ENCODE measurements at places on chromosomes 6 and 20.

DNA sequence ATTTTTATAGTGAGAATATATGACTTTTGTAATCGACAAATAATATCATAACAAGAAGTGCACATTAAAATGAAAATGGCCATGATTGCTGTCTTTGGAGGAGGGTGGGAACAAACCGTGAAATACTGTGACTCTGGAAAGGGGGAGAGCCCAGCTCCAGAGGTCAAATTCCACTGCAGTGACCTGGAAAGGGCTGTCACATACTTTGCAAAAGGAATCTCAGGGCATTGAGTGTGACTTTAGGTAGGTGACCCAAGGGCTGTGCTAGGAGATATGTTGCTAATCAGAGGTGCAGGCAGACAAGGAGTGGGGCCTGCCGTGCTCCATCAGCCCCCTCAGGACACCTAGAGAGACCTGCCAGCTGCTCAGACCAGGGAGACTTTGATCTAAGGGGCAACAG, 28.1 kb upstream of the BMP7 start:
- no peak for DNase-seq

- DNase-seq, result no peak
These were observed 3.0 kb upstream of the TGM2 start for GRCh38 chr20:38167851-38168760.

- no peak for DNase-seq
These were observed 6.2 kb upstream of the DDX43 start for GRCh38 chr6:73388433-73388799.

DNA sequence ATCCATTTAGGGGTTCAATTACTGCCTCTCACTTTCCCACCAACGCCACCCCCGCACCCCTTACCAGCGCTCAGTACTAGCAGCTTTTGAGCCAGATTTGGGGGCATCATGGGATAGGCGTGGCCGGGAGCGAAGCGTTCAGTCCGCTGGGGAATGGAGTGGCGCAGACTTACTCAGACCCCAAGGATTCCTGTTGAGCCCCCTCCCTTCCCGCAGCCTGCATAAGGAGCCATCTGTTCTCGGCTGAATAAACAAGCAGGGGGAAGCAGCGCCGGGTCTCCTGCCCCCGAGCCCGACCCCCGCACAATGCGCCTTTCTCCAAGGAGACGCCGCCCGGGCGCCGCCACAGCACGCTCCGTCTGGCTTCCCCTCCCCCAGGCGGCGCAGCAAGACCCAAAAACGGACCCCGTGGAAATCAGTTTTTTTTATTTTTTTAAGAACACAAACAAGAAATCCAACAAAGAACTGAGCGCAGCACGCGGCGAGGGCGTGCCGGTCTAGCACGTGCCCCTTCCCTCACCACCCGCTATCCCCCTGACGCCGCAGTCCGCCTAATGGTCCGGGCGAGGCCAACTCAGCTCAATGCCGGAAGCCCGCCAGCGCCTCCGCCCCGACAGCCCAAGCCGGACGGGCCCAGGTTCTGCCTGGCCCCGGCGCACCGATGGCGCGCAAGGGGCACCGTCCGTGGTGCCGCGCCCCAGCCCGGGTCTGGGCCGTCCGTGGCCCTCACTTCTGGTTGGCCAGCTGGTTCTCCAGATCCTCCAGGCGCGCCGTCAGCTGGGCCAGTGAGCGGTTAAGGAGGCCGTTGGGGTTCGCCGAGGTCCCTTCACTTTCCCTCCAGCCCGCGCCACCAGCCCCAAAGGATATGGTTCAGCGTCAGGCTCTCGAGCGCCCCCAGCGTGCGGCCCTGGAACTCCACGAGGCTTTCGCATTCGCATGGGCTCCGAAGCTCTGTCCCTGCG, 13.3 kb upstream of the RBPJL start:
- peak; percentile 80 for DNase-seq

- DNase-seq, result no peak
These were observed 43.5 kb upstream of the CALHM6 start for GRCh38 chr6:116417661-116418060.

DNA sequence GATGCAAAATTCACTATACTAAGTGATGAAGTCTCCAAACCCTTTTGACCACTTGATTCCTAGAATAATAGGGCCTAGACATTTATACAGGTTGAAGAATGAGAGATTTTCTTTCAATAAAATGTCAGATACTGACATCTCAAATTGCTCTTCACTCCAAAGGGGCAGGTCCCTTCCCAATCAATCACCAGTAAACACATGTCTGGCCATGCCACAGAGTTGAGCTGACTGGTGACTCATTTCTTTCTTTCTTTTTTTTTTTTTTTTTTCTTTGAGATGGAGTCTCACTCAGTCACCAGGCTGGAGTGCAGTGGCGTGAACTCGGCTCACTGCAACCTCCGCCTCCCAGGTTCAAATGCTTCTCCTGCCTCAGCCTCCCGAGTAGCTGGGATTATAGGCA, 388.6 kb upstream of the BTBD3 start:
- DNase-seq, result no peak

DNA sequence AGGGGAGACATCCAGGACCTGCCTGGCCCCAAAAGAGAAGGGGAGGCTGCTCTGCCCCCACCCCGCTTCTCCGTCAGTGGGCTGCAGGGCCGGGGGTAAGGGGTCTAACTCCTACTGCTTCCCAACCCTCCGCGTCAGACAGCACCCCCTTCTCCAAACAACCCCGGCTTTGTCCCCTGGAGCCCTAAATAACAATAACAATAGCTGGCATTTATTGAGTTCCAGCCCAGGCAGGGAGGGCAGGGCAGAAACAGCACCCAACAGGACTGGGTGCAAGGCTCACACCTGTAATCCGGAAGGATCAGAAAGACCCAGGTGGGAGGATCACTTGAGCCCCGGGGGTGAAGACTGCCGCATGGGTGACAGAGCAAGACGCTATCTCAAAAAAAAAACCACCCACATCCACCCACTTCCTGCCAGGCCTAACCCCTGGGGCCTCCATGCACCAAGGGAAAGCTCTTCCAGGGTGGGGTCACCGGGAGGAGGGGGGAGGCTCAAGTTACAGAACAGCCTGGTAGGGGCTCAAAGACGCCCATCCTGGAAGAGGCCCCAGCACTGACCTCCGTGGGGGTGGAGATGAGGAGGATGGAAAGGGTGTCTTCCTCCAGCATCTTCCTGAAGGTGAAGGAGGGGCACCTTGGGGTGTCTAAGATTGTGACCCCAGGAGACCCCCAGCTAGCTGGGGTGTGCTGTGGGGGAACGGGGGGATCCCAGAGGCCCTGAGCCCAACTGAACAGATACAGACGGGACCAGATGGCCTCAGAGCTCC, 1.3 kb upstream of the FNDC11 start:
- DNase-seq, result no peak

- DNase-seq, result no peak
These were observed 204.5 kb downstream of the SYNDIG1 start for GRCh38 chr20:24673678-24674570.

GRCh38 chr6:35725721-35726438, 11.0 kb upstream of the ARMC12 start:
- DNase-seq, result no peak

GRCh38 chr20:1313236-1313964, 15.5 kb downstream of the SDCBP2 start:
- peak; percentile 49 for DNase-seq

GRCh38 chr20:834151-834746, 734 bp downstream of the FAM110A start:
- no peak for DNase-seq

GRCh38 chr6:119289651-119290050, 59.9 kb downstream of the MAN1A1 start:
- DNase-seq, result no peak

DNA sequence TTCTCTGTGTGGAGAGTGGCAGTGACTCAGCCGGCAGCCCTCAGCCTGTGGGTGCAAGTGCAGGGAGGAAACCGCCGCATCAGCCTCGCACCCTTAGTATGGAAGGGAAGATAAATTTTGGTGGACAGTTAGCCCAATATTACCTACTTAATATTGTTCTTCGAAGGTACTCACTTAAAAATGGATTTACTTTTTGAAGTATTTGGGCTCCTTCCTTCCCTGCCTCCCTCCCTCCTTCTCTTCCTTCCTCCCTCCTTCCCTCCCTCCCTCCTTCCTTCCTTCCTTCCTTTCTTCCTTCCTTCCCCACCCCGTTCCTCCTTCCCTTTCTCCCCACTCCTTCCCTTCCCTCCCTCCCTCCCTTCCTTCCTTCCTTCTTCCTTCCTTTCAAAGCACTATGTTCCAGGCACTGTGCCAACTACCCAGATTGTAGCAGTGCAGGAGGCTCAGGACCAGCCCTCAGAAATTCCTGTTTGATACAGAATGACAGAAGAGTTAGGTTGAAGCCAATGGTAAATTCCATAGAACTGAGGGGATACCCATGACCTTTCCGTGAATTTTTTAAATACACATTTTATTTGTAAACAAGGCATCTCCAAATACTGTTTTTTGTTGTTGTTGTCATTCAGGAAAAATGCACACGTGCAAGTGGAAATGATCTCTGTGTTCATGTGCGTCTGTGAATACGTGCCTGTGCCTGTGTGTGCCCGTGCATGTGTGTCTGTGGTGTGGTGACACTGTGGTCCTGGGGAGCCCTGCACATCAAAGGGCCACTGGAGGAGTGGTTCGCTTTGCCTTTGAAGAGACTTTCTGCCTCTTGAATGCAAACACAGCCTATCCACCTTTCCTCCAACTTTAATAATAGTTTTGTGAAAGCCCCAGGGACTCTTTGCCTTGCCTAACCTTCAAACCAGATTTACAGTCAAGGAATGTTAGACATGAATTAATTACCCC, 141.7 kb downstream of the EDN3 start:
- DNase-seq, result no peak

GRCh38 chr6:32867022-32867477, 13.1 kb downstream of the PSMB9 start:
- DNase-seq, result no peak

DNA sequence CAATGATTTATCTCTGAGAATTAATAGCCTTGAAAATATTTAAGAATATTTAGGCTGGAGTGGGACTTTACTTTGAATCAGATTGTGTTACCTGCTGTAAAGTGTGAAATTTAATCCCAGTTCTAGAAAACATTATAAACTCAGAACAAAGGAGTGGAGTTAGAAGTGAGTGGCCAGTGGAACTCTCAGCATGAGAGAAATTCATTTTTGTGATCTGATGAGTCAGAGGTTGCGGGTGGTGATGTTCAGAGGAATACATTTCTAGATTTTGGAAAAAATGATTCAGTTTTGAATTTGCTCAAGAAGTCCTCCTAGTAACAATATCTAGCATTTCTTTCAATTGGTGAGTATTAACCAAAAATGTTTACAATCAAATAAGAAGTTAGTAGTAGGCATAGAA, 167.5 kb downstream of the ZFAND3 start:
- peak; percentile 13 for DNase-seq

- DNase-seq, result peak; percentile 47
These were observed 1.8 kb upstream of the SAMD5 start for GRCh38 chr6:147506704-147507114.

DNA sequence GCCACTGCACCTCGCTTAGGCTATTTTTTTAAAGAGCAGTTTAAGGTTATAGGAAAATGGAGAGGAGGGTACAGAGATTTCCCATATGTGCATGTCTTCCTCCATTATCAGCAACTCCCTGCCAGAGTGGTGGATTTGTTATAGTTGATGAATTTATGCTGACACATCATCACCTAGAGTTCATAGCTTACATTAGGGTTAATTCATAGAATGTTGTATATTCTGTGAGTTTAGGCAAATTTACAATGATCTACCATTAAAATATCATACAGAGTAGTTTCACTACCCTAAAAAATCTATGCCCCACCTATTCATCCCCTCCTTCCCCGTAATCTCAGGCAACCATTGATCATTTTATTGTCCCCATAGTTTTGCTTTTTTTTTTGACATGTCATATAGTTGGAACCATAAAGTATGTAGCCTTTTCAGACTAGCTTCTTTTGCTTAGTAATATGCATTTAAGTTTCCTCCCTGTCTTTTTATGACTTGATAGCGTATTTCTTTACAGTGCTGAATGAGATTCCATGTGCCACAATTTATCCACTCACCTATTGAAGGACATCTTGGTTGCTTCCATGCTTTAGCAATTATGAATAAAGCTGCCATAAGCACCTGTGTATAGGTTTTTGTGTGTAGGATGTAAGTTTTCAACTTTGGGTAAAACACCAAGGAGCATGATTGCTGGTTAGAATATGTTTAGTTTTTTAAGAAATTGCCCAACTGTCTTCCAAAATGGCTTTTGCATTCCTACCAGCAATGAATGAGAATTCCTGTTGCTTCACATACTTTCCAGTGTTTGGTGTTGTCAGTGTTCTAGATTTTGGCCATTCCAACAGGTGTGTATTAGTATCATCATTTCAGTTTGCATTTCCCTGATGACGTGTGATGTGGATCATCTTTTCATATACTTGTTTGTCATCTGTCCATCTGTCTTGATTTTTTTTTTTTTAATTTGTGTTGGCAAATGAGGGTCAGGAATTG, 60.2 kb downstream of the NCOA3 start:
- DNase-seq, result no peak

GRCh38 chr6:162773996-162774395, 46.2 kb downstream of the PACRG start:
- no peak for DNase-seq

- DNase-seq, result no peak
These were observed 94.7 kb downstream of the RPP40 start for GRCh38 chr6:4909063-4909706.

DNA sequence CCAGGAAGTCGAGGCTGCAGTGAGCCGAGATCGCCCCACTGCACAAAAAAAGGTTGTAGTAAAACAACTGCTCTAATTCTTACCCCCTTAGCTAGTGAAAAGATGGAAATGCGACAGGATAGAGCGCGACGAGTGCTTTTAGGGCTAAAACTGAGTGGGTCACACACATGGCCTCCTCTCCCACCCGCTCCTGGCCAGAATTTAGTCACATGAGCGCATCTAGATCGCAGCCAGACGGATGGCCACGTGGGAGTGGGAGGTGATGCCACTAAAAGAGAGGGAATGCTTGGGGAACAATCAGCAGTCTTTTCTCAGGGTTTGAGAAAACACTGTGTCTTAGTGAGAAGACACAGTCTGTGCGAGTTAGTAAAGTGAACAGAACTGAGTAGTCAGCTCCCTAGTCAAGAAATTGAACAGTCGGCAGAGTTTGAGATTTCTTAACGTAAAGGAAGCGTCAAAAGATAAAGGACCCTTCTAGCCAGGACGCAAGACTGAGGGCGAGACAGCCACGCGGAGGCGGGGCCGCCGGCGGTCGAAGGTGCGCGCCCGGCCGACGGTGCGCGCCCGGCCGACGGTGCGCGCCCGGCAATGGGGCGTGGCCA, 664 bp upstream of the ACTR5 start:
- no peak for DNase-seq

- DNase-seq, result no peak
These were observed 52.1 kb upstream of the BEND6 start for GRCh38 chr6:56902641-56903464.

- DNase-seq, result no peak
These were observed 86.4 kb downstream of the CEBPB start for GRCh38 chr20:50277064-50277415.
